ENCODE measurements at places on chromosomes 2 and 18.

DNA sequence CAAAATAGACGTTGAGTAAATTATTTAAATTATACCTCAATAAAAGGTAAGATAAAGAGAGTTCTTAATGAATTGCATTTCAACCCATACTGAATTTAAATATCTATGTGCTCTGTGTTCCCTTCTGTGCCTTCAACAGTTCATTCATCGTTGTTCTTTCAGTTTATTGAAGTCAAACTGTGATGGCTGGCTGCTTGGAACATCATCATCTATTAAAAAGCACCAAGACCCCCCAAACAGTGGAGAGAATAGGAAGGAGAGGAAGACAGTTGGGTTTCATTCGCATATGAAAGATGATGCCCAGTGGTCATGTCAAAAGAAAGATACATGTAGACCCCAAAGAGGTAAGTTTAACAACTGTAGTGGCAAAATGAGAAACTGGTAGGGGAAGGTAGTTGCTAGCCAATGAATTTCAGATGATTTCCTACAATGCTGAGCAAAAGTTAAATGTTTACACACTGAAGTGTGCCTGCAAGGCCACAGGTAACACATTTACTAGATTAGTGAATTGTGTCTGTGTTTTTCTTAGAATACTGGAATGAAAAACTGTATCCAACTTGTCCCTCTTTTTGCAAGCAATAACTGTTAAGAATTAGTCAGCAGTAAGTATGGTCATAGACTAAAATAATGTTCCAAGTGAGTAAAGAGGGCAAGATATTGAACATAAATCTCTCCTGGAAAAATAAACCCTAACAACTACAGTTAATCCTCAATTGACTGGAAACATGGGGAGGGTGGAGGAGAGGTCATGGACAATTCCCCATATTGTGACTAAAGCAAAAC, 331.3 kb downstream of the KIAA1328 start:
- no peak for DNase-seq

GRCh38 chr2:10524341-10524740, 76.2 kb upstream of the ODC1 start:
- DNase-seq: no peak

DNA sequence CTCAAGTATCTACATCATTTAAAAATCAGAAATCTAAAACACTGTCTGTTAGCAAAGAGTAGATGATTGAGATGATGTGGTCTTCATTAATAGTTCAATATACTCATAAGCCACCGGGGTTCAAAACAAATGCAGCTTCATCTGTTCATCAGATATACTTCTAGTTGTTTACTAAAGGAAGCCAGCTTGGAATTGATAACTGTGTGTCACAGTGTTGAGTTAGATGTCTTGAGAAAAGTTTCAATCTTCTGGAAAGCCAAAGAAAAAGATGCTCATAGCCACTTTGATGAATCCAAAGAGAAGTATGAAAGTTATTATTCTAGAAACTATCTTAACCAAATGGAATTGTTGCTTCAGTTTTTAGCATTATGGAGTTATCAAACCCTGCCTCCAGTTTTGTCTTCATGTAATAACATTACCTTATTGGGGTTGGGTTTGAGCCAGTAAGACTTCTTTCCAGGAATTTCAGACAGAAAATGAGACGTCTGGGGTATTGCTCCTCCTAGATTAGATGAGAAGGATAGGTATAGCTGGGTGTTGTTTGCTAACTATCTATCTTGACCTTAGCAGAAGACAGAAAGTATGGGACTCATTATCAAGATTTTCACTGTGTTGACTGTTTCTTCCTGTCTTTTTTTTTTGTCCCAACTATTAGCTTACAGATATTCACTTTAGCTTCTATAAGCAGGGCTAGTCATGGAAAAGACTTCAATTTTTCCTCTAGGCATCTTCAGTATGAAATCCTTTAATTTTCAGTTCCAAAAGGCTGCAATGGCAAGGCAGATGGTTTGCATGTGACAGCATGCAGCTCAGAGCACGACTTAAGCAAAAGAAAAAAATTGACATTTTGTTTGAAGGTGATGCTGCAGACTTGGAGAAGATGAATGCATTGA, 66.5 kb downstream of the LNPK start:
- no peak for DNase-seq

- DNase-seq: no peak
Observed at GRCh38 chr2:222424729-222425671, 657 bp downstream of the SGPP2 start.
